ENCODE measurements at places on chromosomes 11 and 22.

DNA sequence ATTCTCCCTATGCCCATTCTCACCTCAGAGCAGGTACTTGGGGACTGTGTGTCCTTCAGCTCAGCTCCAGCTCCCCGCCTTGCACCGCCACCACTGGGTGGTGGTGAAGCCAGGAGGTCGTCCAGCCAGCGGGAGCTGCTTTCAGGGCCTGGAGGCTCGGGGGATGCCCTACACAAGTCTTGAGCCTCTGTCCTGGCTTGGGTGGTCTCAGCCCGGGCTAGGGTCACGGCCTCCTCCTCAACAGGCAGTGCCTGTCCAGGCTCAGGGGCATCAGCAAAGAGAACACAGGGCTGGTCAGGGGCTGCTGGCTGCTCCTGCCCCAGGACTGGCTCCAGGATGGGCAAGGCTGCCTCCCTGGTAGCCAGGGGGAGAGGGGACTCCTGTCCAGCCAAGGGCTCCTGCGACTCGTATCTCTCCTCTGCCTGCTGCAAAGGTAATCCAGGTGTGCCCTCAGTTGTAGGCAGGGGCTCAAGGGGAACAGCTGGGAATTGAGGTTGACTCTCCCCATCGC is 12.2 kb downstream of the TNKS1BP1 start:
- DNase-seq = no peak

- no peak for DNase-seq
These were observed 47.6 kb upstream of the EED start for GRCh38 chr11:86196913-86197312.

DNA sequence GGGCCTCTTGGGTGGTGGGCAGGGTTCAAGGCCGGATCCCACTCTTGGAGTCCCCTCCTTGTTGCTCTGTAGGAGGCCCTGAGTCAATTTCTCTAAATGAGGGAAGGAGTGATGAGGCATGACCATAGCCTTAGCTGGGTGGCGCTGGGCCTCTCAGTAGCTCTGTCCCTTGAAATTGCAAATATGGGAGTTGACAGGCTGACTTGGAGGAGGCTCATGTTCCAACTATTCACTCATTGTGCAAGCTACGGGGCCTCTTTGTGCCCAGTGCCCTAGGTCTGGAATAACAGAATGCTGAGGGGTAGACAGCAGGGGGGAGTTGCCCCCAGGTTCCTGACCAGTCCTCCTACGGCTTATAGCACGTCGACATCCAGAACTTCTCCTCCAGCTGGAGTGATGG is 8.0 kb downstream of the SELENOM start:
- DNase-seq = no peak

- DNase-seq = no peak
These were observed 494.8 kb downstream of the MN1 start for GRCh38 chr22:27306771-27307170.
